ENCODE measurements at places on chromosomes 4 and X. TPM values are rescaled to one million over a fixed set of nuclear protein-coding genes. Genes with fewer than 3 reads are reported as not detected.

TACC3 gene
- 5.3 TPM for total RNA-seq

ASB9 gene
- 1.8 TPM for total RNA-seq

SPANXN4 gene
- total RNA-seq = not detected

DNA sequence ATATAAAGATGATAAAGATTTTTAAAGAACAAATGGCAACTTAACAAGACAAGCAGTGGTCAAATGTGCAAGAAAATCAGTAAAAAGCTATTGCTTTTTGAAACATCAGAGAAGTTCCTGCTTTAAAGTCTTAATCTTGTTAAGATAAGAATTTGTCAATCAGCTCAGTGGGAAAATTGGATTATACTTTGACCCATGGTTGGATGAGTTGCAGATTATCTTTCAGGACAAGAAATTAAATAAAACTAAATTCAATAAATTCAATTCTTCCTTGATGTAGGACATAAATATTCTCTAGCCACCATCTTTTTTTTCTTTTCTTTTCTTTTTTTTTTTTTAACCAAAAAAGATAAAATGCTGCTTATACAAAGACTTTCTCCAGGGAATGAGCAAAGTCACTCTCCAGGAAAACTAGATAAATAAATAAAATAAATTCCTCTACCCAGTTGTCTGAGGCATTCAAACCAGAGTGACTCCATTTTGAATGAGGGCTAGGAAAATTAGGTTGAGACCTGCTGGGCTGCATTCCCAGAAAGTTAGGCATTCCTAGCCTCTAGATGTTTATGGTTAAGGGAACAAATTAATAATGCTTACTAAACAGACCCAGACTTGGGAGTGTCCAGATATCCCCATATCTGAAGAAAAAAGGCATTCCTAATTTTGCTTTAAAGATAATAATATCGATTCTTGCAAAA is 211.2 kb downstream of the SNCA start:
- H3K27ac ChIP-seq = no peak overlapping the region
- no peaks in the 10 kb centered on the region for H3K27me3 ChIP-seq
- no peak overlapping the region for H3K4me3 ChIP-seq
- no peak for DNase-seq
- H3K36me3 ChIP-seq = no peaks in the 10 kb centered on the region

PRRG3 gene
- 1.7 TPM for total RNA-seq

DNA sequence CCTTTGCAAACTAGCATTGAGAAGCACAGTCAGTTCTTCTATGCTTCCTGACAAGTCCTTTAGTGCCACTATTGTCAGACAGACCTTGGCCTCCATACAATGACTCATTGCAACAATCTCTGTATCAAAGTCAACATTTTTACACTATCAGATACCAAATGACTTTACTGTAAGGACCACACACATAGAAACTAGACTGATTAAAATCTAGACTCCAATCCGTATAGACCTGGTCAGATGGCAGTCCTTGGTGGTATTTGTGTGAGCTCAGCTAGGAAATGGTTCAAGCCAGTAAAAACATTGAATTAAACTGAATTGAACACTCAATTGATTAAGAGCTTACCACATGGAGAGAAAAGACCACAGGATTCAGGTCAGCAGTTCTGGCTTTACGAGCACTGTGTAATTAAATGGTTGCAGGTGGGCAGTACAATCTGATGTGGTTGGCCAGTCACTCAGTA is 549.8 kb upstream of the LCORL start:
- no peaks in the 10 kb centered on the region for H3K4me1 ChIP-seq
- H3K36me3 ChIP-seq = no peaks in the 10 kb centered on the region
- no peak overlapping the region for H3K4me3 ChIP-seq
- no peak overlapping the region for H3K27ac ChIP-seq
- DNase-seq = no peak

- DNase-seq = no peak
- no peaks in the 10 kb centered on the region for H3K36me3 ChIP-seq
- no peaks in the 10 kb centered on the region for H3K4me1 ChIP-seq
- no peak overlapping the region for H3K27ac ChIP-seq
- no peak overlapping the region for H3K4me3 ChIP-seq
- H3K27me3 ChIP-seq = no peaks in the 10 kb centered on the region
Observed at GRCh38 chr4:141705048-141705746, 68.8 kb downstream of the IL15 start.

All from right atrium auricular region (tissue), 2 donors.